NCI-H2081 (cell line): ENCODE measurements at places on chromosomes 1 and 21.

- DNase-seq, result no peak
Observed at GRCh38 chr1:214496126-214496525, 55.3 kb downstream of the PTPN14 start.

DNA sequence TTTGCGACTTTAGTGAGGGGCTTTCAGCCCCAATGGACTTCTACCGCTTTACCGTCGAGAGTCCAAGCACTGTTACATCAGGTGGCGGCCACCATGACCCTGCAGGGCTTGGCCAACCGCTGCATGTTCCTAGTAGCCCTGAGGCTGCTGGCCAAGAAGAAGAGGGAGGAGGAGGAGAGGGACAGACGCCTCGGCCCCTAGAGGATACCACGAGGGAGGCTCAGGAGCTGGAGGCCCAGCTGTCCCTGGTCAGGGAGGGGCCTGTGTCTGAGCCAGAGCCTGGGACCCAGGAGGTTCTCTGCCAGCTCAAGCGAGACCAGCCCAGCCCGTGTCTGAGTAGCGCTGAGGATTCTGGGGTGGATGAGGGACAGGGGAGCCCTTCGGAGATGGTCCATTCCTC, 8.6 kb upstream of the SLC25A34 start:
- no peak for DNase-seq

- no peak for DNase-seq
Observed at GRCh38 chr1:232452117-232452516, 177.8 kb downstream of the SIPA1L2 start.

GRCh38 chr1:56094168-56094567, 485.2 kb downstream of the PLPP3 start:
- DNase-seq, result no peak

DNA sequence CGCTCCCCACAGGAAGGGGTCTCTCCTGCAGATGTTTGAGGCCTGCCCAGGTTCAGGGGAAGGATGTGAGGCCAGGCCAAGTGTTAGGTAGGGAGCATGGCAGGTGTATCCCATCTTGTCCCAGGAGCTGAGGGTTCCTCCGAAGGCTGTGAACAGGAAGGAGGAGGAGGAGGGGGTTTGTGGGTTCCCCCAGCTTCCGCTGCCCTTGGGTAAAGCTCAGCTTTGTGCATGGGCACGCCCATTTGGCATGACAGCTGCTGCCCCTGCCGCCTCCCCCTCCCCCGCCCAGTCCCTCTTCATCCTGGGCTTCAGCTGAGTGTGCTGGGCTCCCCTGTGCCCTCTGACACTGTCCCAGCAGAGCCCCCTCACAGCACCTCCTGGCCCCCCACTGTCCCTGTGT, 25.5 kb downstream of the TNFRSF8 start:
- DNase-seq, result no peak

DNA sequence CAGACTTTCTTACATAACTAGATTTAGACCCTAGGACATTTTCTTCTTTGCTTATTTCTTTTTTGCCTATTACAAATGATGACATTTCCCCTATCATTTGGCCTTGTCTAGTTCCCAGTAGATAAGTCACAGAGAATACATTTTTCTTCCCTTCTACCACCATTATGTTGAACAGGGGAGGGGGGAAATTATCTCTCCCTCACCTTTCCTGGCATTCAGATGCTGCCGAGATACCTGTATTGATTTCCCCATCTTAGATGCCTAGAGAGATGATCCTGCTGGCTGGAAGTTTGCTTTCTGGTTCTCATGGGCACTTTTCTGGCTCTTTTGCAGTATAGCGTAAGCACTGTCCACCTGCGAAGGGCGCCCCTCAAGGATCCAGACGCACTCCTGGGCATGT, 5.7 kb downstream of the IPO9 start:
- no peak for DNase-seq

DNA sequence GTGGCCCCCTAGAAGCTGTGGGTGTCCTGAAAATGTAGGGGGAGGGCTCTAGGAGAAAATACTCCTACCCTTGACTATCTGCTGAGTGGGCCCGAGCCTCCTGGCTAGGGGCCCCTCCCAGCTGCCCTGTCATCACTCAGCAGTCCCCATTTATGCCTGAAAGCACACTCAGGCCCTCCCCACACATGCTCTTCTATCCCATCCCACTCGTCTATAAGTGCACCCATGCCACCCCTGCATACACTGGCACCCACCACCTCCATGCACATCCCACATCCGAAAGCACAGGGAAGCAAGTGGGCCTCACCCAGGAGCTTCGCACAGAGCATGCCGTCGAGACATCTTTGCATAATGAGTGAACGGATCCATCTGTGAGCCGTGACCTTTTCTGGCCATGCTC, 80.4 kb upstream of the POU3F1 start:
- DNase-seq, result no peak

DNA sequence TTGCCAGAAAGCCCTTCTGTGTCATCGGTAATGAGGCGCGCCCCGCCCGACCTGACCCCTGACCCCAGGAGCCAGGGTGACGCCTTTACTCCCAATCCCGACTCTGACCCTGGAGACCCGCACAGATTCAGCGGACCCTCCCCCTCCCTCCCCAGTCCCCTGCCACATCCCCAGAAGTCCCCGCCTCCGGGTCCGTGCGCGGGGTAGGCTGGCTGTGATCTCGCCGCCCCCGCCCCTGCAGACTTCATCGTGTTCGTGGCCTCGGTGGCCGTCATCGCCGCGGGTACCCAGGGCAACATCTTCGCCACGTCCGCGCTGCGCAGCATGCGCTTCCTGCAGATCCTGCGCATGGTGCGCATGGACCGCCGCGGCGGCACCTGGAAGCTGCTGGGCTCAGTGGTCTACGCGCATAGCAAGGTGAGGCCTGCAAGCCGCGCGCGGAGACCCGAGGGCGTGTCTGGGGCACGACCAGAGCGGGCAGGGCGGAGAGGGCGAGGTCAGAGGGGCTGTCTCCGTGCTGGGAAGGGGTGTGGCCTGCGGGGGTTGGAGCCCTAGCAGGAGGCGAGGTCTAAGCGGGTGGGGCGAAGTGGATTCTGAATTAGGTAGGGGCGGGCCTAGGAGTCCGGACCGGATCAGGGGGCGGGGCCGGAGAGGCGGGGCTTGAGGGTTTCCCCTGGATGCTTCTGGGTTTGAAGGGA, 34.8 kb downstream of the KCNQ4 start:
- DNase-seq, result no peak

DNA sequence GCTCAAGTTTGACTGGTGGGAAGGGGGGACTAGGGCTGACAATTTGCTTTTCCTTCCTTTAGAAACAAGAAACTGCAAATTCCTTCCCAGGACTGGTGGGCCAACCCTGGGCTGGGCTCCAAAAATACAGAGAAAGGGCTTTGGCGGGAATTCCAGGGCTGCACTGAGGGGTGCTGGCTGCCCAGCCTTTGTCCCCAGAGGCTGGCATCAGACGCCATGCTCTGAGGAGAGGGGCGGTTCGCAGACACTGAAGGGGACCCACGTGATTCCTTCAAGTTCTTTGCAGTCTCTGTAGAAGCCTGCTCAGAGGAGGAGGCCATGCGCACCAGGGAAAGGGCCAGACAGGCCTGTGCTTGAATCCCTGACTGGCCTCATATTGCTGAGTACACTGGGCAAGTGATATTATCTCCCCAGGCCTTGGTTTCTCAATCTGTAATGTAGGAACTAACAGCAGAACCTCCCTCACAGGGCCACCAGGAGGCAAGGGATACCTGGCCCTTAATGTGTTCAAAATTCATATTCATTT, 119.5 kb downstream of the EPHB2 start:
- no peak for DNase-seq

DNA sequence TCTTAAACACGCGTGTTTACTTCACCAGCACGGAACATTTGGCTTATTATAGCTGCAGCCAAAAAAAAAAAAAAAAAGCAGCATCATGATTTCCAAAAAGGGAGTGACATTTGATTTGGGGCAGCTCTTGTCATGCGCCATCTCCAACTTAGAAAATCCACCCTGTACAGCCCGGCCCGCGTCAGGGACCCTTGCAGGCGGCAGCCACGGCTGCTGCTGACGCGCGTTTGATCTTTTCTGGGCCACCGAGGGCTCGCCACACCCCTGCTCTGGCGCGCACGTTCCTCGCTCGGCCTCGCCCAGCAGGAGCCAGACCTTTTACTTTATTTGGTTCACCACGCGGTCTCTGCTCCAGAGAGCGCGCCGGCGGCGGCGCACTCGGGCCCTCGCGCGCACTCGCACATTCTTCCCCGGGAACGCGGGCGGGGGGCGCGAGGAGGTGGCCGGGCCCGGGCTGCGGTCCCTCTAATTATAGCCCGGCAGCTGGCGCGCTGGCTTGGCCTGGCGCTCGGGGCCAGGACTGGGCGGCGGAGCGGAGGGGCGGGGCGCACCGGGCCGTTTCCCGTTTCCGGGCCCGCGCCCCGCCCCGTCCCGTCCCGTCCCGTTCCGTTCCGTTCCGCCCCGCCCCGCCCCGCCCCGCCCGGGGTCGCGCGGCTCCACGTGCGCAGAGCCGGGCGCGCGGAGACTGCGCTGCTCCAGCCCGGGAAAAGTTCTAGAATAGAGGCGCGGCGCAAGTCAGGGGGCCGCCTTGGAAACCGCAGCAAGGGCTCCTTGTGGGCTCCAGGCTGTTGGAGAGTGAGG, 10.2 kb downstream of the IRF2BP2 start:
- peak; percentile 94 for DNase-seq

DNA sequence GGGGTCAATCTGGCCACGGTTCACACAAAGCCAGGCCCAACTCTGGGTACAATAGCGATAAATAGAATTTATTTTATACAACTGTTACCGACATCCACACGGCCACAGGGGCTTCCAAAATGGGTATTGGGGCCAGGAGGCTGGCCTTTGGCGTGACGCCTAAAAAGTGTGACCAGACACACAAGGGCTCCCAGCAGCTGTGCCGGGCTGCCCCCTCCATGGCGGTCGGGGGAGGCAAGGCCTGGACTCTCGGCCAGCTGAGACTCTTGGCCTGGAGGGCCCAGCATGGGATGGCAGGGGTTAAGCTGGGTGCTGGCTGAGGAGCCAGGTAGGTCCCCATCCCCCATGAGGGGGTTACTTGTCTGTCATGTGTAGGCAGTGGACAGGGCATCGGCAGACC, 73.0 kb downstream of the RAP1GAP start:
- DNase-seq, result no peak

DNA sequence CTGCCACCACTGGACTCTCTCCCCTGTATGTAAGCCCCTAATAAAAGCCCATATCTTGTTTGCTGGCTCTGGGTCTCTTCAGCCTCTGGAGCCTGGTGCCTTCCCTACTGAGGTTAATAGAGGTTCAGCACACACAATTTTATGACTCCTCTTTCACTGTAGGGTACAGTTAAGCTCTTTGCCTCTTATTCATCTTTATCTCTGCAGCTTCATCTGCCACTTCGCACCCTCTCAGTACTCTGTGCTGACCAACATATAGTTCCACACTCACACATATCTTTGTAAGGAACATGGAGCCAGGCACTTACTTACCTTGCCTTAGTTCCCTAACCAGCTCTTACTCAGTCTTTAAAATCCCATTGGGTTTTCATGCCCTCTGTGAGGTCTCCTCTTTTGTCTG, 4.5 kb downstream of the BTBD8 start:
- no peak for DNase-seq

DNA sequence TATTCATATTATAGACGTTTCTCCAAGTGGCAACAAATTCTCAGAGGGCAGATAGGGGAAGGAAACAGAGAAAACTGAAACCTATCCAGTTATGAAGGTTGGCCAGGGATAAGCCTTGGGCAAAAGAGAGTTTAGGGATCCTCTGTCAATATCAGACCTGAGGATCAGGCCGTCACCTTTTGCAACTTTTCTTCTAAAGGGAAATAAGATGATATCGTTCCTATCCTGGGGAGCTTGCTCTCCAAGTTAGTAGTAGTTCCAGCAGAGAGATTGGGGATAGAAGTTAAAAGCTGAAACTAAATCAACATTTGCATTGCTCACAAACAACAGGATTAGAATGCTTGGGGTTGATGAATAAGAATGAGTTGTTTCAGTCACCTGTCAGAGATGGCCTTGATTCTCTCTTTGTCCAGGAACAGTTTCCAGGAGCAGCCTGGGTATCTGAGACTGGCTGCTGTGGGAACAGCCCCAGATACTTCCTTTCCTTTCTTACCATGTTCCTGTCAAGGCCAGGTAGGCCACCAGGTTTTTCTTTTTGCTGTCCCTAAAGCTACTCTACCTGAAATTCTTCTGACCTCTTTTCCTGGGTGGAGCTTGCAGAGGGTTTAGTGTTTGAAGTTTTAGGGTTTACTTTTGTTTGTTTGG, 2.5 kb downstream of the RIIAD1 start:
- no peak for DNase-seq

GRCh38 chr1:93629101-93630059, 52.3 kb downstream of the BCAR3 start:
- DNase-seq, result peak; percentile 32

DNA sequence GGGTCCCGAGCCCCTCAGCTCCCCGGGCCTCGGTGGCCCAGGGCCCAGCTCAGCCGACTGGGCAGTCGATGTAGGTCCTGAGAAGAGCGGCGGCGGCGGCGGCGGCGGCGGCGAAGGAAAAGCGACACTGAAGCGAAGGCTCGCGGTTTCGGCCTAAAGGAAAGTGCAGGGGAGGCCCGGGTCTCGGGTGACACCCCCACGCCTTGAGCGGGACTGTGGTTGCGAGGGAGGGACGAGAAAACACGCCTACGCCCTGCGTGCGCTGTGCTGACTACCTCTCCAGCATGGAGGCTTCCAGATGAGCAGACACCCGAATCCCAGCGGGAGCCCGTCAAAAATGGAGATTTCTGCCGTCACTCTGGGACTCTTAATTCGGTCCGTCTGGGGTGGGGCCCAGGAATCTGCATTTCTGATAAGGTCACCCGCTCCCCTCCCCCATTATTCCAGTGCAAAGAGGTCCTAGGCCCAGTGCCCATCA, 31.2 kb downstream of the DNTTIP2 start:
- DNase-seq, result peak; percentile 55

DNA sequence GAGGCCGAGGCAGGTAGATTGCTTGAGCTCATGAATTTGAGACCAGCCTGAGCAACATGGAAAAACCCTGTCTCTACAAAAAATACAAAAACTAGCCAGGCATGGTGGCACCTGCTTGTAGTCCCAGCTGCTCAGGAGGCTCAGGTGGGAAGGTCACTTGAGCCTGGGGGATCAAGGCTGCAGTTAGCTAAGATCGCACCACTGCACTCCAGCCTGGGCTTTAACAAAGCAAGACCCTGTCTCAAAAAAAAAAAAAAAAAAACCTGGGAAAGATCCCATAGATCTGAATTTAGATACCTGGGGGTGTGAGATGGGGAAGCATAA, 32.9 kb downstream of the NIBAN1 start:
- no peak for DNase-seq

DNA sequence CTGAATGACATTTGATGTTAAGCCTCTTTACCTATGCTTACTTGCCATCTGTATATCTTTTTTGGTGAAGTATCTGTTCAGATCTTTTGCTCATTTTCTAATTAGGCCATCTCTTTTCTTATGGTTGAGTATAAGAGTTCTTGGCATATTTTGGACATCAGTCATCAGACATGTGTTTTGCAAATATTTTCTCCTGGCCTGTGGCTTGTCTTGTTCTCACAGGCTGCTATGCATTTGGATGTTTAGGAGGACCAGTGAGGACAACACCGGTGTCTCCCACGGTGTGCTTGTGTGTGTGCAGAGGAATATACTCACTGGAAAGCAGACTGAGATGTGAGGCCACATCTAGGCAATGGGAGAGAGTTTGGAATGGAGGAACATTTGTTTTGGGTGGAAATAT, 87.1 kb upstream of the LYST start:
- DNase-seq, result no peak
